ENCODE measurements at places on chromosomes 16 and 17. TPM values are rescaled to one million over a fixed set of nuclear protein-coding genes. Genes with fewer than 3 reads are reported as not detected.

TANC2 gene
- 15.9 TPM for total RNA-seq

RASD1 gene
- total RNA-seq: 10.8 TPM

FOXJ1 gene
- not detected for total RNA-seq

ABCA6 gene
- total RNA-seq: 53.5 TPM

TAC4 gene
- not detected for total RNA-seq

SCNN1G gene
- total RNA-seq: not detected

LUC7L gene
- 30.0 TPM for total RNA-seq

ZC3H18 gene
- 13.7 TPM for total RNA-seq

KRT13 gene
- total RNA-seq: not detected

KCNJ12 gene
- 2.9 TPM for total RNA-seq

NRN1L gene
- not detected for total RNA-seq

TM4SF5 gene
- not detected for total RNA-seq

CCR7 gene
- total RNA-seq: not detected

ASIC2 gene
- total RNA-seq: not detected

CYGB gene
- total RNA-seq: 208 TPM

UMOD gene
- not detected for total RNA-seq

VMP1 gene
- 169 TPM for total RNA-seq

TPPP3 gene
- total RNA-seq: not detected

HBA1 gene
- not detected for total RNA-seq

PIPOX gene
- not detected for total RNA-seq
